ENCODE measurements at places on chromosomes 16 and 17.

GRCh38 chr17:81794509-81794908, 9.4 kb upstream of the GCGR start:
- DNase-seq, result no peak

DNA sequence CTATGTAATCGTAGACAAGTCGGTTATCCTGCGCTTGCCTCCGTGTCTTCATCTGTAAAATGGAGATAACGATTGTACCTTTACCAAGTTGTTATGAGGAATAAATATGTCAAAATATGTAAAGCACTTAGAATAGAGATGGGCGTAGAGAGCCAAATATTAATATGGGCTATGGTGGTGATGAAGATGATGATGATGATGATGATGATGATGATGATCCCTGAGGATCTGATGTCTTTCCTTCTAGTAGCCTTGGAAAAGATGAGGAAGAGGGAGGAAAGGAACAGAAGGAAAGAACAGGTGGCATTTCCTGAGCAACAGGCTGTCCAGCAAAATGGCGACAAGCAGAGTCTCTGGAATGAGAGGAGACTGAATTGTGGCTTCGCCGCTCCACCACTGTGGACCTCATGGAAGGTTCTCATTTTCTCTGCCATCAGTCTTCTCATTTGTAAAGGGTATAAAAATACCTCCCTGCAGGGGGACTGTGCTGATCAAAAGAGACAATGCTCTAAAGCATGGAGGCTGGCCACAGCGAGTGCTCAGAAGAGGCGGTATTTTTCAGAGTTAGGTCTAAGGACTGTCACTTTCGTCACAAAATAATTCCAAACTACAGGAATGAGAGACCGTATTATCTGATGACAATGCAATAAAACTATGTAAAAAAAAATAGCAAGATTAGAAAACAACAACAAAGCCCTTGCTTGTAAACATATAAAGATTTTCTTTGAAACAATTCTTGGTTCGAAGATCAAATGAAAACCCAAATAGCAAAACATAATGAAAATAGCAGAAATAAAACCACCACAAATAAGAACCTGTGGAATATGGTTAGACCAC, 17.2 kb upstream of the RCVRN start:
- no peak for DNase-seq

GRCh38 chr17:15255713-15256454, 9.2 kb downstream of the PMP22 start:
- no peak for DNase-seq

DNA sequence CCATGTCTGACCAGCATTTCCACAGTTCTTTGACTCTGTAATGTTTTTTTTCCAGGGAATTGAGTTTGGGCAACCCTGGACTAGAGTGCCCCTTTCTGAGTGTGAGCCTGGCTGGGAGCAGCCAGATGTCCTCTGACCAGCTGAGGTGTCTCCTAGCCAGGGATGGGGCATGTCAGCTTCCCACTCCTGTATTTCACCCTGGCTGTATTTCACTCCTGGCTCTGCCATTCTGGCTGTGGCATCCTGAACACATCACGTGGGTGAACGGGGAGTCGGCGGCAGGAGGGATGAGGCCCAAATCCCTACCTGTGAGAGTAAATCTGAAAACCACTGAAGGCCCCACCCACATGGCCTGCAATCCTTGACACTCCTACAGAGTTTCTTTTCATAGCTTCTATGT, 31.3 kb downstream of the KDM8 start:
- DNase-seq, result no peak

- no peak for DNase-seq
These were observed 40.2 kb upstream of the METTL16 start for GRCh38 chr17:2551928-2552327.

DNA sequence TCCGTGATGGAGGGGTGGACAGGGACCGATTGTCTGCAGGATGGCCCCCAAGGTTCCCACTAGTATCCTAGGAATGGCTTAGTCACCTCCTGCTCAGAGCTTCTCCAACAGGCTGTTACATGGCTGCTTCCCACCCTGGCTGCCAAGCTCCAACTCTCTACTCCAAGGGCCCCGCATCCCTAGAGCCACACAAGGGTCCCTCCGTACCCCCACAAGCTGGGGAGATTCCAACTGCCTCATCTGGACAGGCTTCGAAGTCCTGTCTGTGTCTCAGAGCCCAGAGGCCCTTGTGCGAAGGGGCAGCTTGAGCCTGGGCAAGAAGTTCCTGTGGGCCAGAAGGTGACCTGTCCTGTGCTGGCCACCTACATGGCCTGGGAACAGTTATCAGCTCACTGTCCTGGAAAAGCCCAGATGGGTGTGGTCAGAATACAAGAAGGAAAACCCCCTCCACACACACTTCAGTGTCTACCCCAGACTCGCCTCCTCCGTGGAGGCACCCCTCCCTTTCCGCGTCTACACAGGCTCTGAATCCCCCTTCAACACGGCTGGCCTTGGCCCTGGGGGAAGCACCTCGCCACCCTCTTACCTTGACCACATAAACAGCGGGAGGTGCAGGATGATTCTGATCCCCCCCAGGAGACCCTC, 586 bp downstream of the MEAK7 start:
- no peak for DNase-seq

GRCh38 chr16:11320170-11320569, 25.1 kb upstream of the RMI2 start:
- no peak for DNase-seq
